Ammon's horn (tissue), 1 donor: ENCODE measurements at places on chromosomes 16 and 17.

DNA sequence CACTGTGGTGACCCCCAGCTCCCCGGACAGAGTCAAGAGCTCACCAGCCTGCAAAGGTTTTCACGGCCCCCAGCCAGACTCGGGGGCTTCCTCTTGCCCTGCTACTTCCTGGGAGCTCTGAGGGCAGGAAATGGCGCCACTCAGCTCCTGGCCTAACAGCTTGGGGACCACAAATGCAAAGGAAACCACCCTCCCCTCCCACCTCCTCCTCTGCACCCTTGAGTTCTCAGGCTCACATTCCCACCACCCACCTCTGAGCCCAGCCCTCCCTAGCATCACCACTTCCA lies 375 bp upstream of the SPN start:
- DNase-seq, result no peak

- DNase-seq, result no peak
These were observed 1.3 kb downstream of the SLC2A4 start for GRCh38 chr17:7282752-7283321.

DNA sequence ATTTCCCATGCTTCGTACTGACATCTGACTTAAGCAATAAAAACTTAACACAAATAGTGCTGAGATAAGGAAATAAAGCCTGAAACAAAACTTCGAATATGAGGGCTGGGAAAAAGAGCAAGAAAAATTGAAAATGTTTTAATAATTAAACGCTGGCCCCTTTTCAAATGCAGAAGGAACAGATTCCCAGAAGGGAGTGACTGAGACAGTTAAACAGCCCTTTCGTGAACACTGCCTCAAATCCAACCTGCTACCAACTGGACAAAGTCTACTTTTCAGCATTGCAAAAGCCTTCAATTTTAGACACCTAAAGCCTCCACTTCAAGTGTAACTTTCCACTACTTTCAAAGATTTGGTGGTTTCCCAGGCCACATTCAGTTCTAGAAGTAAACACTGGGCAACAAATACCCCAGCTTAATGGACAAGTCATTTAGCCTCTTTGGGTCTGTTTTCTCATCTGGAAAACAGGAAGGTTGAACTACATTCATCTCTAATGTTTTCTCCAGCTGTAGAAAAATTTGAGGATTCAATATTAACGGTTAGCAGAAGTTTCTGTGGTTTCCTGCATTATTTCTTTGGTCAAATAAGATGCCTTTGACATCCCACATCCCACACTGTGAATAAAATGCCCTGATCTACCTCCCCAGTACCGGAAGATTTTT lies 11.8 kb downstream of the RFFL start:
- DNase-seq, result peak; percentile 35

GRCh38 chr16:56608876-56609462 lies 585 bp downstream of the MT2A start:
- no peak for DNase-seq

- no peak for DNase-seq
These were observed 20.0 kb upstream of the ITGA2B start for GRCh38 chr17:44409309-44410028.

- DNase-seq, result no peak
These were observed 227.8 kb downstream of the ABCC12 start for GRCh38 chr16:47928008-47928407.

DNA sequence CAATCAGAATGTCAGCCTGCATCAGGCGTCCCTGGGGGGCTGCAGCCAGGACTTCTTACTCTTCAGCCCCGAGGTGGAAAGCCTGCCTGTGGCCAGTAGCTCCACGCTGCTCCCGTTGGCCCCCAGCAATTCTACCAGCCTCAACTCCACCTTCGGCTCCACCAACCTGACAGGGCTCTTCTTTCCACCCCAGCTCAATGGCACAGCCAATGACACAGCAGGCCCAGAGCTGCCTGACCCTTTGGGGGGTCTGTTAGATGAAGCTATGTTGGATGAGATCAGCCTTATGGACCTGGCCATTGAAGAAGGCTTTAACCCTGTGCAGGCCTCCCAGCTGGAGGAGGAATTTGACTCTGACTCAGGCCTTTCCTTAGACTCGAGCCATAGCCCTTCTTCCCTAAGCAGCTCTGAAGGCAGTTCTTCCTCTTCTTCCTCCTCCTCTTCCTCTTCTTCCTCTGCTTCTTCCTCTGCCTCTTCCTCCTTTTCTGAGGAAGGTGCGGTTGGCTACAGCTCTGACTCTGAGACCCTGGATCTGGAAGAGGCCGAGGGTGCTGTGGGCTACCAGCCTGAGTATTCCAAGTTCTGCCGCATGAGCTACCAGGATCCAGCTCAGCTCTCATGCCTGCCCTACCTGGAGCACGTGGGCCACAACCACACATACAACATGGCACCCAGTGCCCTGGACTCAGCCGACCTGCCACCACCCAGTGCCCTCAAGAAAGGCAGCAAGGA lies 10.4 kb downstream of the NFE2L1 start:
- no peak for DNase-seq

GRCh38 chr16:57128771-57129389 lies 36.5 kb downstream of the CPNE2 start:
- DNase-seq, result no peak

DNA sequence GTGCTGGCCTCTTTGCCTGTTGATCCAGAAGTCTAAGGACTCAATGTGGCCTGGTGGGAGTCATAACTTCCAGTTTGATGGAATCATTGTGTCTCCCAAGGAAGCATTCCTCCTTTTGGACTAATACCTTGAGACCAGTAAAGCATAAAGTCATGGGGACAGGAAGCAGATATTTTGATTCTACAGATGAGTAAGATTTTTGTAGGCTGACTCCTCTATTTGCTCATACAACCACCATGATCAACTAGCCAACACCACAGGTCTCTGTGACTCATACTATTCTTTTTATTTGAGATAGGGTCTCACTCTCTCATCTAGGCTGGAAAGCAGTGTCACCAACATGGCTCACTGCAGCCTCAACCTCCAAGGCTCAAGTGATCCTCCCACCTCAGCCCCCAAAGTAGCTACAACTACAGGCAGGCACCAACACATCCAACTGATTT lies 6.2 kb downstream of the MT2A start:
- DNase-seq, result no peak

DNA sequence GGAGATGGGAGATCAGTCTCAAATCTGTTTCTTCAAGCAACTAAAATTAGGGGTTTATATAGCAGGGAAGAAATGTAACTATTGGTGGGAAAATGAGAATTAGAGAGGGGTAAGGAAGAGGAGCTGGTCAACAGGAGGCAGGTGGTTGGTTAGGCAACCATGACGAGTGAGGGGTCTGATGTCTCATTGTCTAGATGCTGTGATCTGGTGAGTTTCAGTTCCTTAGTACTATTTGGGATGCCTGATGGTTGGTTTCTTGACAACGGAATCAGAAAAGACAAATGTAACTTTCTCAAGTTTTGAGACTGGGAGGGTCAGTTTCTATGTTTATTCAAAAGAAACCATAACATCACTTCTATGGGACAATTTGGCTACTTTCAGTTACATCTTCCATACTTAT lies 415.3 kb upstream of the C16orf82 start:
- no peak for DNase-seq

GRCh38 chr17:46722662-46723285 lies 95.7 kb downstream of the WNT3 start:
- no peak for DNase-seq

DNA sequence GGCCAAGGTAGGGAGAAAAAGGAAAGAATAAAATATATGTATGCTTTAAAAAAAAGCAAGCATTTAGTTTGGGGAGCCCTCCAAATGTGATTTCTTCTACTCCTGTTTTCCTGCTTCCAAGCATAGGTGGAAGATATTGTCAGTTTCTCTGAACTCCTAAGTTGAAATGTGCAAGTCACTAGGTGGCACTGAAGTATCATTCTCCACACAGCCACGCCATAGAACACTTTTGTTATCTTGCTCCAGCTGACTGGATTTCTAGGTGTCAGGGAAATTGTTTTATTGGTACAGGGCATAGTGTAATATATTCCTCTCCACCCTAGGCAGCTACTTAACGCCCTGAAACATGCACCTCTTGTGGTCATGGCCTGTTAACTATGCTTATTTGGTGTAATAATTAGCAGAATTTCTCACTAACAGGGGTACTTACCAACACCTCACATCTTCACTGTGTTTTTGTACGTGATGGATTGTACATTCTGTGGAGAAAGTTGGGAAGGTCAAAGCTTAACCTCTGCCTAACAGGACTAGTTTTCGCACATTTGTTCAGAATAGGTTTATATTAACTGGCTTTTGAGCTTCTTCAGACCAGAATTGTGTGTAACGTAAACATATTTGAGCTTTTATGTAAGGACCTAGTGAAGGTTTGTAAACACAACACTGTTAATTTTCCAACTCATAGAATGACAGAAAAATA lies 69.3 kb downstream of the FTO start:
- DNase-seq, result peak; percentile 83

DNA sequence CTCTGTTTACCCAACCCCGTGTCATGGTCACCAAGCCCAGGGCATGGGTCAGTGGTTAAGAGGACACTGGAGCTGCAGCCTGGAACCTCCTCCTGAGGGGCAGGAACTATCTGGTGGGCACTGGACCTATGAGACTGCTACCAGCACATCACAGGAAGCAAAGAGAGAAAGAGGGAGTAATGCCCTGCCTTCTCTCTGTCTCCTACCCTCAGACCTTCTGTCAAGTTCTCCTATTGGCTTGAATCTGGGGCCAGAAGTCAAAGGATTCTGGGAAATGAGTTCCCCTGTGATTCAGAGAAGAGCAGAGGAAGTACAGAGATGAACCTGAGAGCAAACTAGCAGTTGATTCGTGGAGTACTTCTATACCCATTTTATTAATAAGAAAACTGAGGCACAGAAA lies 123.0 kb upstream of the GNAO1 start:
- no peak for DNase-seq

DNA sequence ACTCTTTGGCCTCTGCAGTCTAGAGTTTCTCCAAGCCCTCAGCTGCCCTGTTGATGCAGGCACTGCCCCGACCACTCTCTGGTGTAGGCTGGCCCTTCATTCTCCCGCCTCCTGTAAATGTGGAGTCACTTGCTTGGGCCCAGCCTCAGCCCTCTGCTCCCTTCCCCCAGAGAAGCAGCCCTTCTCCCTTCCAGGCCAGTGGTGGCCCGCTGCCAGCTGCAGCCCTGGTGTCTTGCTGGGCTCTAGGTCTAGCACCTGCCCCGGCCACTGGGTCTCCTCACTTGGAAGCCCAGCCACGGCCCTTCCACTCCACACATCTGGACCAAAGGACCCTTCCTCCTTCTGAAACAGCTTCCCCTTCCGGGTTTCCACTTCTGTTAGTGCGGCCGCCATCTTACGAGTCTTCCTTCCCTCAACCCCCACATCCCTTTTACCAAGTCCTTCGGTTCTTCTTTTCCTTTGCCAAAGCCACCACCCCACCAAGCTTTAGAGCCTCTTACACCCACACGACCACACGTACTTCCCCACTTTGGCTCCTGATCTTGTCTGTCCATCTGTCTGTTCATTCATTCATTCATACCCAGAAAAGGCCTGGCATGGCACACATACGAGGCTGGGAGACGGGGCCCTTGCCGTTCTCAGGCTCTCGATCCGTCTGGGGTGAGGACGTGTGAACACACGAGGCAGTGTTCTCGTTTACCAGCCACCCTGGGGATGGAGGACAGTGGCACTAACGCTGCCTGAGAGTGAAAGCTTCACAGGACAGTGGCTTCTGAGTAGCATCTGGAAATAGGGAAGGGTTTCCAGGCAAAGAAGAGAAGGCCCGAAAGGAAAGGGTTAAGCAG lies 68.0 kb downstream of the ABR start:
- DNase-seq, result no peak

DNA sequence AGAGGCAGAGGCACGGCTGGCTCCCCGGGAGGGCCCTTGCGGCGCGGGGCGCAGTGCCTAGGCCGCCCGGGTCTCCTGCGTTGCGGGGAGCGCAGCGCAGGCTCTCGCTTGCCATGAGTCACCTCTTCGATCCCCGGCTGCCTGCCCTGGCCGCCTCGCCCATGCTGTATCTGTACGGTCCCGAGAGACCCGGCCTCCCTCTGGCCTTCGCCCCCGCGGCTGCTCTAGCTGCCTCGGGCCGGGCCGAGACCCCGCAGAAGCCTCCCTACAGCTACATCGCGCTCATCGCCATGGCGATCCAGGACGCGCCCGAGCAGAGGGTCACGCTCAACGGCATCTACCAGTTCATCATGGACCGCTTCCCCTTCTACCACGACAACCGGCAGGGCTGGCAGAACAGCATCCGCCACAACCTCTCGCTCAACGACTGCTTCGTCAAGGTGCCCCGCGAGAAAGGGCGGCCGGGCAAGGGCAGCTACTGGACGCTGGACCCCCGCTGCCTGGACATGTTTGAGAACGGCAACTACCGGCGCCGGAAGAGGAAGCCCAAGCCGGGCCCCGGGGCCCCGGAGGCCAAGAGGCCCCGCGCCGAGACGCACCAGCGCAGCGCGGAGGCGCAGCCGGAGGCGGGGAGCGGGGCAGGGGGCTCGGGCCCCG lies 390 bp downstream of the FOXL1 start:
- DNase-seq, result no peak

DNA sequence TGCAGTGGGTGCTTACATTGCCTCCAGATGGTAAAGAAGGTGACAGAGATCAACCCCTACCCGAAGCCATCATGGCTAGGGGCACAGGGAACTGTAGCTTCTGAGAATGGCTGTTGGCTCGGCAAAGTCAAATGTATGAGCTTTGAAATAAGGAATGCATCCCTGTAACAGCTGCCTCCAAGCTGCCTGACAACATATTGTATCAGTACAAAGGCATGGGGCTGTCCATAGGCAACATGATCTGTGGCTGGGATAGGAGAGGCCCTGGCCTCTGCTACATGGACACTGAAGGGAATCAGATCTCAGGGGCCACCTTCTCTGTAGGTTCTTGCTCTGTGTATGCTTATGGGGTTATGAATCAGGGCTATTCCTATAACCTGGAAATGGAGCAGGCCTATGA lies 119.2 kb upstream of the NETO2 start:
- no peak for DNase-seq

DNA sequence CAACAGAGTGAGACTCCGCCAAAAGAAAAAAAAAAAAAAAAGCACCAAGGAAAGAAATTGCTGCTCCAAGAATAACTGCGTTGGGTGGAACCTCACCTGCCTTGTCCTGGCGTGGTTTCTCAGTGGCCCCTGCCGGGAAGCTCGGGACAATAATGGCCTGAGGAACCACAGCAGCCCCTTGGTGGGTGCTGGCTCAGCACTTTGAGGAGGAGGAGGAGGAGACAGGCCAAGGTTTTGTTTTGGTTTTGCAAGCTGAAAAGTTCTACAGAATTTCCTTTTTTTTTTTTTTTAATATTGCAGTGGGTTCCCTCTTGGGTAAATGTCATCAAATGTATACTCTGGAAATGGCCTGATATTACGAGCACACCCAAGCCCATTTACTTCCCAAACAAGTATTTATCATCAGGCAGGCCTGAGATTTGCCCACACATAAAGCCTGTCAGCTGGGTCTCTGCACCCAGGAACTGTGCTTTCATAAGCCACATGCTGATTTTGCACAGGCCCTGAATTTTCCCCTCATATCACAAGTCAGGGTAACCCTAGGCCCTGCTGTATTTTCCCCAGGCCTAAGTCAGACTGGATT lies 78.3 kb downstream of the SOCS1 start:
- no peak for DNase-seq

DNA sequence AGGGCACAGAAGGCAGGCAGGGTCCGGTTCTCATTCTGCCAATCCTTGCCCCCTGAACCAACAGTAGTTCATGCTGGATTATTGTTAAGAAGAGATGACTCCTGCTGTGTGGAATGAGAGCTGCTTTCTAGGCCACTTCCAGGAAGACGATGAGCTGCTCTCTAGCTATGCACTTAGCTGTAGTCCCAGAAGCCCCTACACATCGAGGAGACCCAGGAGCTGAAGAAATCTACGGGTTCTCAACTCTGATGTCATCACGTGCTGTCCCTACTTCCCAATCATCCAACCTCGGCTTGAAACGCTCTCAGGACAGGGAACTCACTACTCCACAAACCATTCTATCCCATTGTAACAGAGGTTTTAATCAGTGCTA lies 29.0 kb upstream of the EMP2 start:
- DNase-seq, result no peak

GRCh38 chr16:71631776-71632175 lies 5.8 kb downstream of the MARVELD3 start:
- DNase-seq, result no peak
